ENCODE measurements at places on chromosomes 13 and 19.

DNA sequence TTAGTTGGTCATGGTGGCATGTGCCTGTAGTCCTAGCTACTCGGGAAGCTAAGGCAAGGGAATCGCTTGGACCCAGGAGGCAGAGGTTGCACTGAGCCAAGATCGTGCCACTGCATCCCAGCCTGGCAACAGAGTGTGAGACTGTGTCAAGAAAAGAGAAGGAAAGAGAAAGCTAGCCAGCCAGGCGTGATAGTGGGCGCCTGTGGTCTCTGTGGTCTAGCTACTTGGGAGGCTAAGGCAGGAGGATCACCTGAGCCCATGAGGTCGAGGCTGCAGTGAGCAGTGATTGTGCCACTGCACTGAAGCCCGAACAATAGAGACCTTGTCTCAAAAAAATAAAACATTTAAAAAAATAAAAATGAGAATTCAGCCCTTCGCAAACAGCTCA is 33.3 kb downstream of the TIMM13 start:
- no peak for DNase-seq

- no peak for DNase-seq
Observed at GRCh38 chr19:12721656-12722565, 1.8 kb downstream of the TNPO2 start.

GRCh38 chr13:71624653-71625600 is 242.1 kb downstream of the DACH1 start:
- no peak for DNase-seq

DNA sequence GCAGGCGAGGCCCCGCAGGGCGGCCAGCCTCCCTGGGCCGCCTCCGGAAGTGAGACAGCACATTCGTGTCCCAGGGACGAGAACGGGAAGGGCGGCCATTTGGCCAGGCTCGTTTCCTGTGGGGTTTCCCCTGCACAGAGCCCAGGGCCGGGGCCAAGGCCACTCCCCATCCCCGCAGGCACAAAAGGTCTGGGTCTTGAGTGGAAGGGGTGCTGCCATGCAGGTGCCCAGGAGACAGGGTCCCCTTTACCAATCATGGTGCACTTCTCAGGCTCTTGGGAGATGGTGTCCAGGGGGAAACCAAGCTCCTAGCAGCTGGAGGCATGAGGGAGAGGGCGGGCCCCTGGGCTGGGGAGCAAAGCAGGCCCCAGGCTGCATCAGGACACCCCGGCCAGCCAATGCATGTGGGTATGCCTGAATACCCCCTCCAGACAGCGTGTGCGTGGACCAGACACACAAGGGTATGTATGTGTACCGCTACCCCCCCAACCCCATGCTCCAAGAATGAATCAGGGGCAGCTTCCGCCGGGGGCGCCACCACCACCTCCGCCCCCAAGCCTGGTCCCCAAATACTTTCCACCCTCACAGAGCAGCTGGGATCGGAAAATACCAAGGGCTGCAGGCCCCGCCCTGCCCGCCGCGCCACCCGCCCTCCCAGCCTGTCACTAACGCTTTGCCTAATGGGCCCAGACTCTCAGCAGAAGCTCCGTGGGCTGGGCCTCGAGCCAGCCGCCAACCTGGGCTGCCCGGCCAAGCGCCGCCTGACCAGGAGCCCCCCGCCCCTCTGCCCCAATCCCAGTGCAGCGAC is 37.6 kb upstream of the NANOS3 start:
- DNase-seq, result peak; percentile 79

DNA sequence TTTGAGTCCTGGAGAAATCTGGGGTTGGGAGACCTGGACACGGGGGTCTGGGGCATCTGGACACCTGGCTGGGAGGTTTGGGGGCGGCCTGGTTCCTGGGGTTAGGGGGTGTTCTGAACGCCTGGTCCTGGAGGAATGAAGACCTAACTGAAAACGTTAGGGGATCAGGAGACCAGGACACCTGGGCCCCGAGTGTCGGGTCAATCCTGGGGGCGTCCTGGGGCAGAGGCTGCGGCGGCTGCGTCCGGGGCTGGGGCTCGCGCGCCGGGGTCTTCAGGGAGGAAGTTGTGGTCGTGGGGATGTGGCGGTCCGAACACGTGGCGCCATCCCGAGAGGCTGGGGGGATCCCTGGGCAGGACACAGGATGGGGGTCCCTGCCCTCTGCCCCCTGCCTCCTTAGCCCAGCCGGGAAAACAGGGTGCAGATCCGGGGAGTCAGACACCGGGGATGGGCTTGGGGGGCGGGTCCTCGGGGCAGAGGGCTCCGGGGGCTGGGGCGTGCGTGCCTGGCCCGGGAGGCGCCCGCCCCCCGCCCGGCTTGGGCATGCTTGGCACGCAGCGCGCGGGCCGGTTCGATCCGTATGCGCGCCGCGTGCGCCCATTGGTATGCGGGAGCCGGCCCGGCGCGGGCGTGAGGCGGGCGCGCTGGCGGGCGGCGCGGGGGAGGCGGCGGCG is 632 bp downstream of the NPAS1 start:
- no peak for DNase-seq

DNA sequence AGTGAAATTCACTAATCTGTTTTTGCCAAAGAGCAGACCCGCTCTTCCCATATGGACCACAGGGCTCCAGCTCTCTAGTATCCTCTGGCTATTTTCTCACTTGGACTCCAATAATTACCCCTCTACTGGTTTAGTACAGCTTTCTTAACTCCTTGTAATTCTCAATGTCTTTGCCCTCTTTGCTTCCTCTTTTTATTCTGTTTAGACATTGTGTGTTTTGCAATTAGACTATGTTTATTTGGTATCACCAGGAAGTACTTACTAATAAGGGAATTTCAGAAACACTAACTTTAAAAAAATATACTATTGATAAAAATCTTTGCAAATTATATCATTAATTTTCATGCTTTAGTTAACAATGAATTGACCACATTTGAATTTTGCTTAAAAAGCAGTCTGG is 111.6 kb upstream of the OBI1 start:
- DNase-seq, result no peak

DNA sequence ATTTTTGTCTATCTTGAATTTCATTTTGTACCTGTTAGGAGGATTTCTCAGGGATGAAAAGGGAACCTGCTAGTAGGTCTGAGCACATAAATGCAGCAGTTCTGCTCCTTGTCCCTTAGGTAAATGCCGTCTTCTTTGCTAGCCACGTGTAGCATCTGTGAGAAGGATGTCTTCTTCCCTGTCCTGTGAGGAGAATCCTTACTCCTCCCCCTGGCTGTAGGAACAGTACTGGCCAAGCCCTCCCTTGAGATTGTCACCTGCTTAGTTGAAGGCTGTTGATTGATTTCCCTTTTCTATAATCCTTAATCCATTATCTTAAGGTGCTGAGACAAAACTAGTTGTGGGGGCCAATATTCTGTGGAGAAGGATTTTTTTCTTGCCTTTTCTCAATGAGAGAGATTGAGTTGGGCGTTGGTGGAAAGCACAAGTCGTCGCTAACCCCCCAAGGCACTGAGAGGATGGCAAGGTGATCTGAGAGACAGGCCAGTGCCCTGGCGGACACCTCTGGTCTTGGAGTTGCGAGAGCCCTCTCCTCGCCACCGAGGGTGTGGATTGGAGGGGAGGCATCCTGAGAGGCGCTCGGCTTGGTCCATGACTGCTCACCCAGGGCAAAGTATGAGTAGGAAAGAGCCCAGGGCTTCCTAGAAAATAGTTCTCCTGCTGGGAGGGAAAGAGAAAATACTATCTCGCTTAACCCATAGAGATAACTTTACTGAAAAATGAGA is 216.7 kb downstream of the ATP8A2 start:
- no peak for DNase-seq

GRCh38 chr19:48926909-48927308 is 6.6 kb upstream of the DHDH start:
- DNase-seq, result no peak

DNA sequence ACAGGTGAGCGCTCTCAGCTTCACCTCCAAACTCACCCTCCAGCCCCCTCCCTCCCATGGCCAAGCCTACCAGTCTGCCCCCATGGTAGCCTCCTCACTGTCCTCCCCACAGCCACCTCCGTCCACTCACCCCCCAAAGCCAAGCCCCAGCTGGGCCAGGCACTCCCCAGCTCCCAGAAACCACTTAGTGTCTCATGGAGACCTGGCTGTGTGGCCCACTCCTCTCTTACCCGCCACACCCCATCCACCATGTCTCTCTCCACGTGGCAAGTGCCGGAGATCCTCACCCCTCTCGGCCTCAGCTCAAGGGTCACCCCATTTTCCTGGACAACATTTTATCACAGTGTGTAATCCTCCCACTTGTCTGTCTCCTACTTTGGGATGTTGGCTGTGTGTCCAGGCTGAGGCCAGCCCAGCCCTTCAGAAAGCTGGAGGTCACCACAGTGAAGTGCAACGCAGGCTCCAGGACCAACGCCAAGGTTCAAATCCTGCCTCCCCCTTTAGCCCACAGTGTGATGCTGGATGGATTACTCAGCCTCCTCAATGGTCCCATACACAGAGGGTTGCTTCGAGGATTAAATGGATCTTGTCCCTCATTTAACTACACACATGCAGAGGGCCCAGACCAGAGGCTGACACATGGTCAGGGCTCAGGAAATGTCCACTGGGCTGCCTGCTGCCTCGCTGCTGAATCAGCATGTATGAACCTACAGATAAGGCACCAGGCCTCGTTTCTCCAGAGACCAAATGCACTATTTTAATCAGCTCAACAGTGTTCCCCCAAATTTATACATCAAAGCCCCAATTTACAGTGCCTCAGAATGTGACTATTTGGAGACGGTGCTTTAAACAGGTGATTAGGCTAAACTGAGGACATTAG is 71.3 kb downstream of the CEBPG start:
- DNase-seq, result no peak

- no peak for DNase-seq
Observed at GRCh38 chr13:77745784-77746183, 48.3 kb downstream of the SLAIN1 start.

Data from stimulated activated CD8-positive, alpha-beta memory T cell treated with anti-CD3 and anti-CD28 coated beads, Interleukin-7, amount 100 ng/mL, for 1 hour (primary cell).